Choroid plexus epithelial cell (primary cell): ENCODE measurements at places on chromosomes 12 and 14.

GRCh38 chr14:97887690-97888089, 1090.5 kb downstream of the VRK1 start:
- no peak for DNase-seq

- peak; percentile 59 for DNase-seq
Observed at GRCh38 chr12:12334367-12335040, 15.5 kb downstream of the MANSC1 start.

- DNase-seq: peak; percentile 48
Observed at GRCh38 chr14:24259282-24260025, 3.5 kb downstream of the TGM1 start.

- DNase-seq: no peak
Observed at GRCh38 chr14:88496414-88496813, 58.4 kb downstream of the PTPN21 start.

- no peak for DNase-seq
Observed at GRCh38 chr14:99116741-99117295, 155.2 kb downstream of the BCL11B start.
